ENCODE measurements at places on chromosomes 7 and 10. TPM values are rescaled to one million over a fixed set of nuclear protein-coding genes. Genes with fewer than 3 reads are reported as not detected.

- no peak for DNase-seq
Observed at GRCh38 chr10:89478085-89478738, 57.2 kb downstream of the SLC16A12 start.

- DNase-seq = no peak
Observed at GRCh38 chr7:121166916-121167315, 161.9 kb upstream of the WNT16 start.

GFRA1 gene
- total RNA-seq = 0.03 TPM

DNA sequence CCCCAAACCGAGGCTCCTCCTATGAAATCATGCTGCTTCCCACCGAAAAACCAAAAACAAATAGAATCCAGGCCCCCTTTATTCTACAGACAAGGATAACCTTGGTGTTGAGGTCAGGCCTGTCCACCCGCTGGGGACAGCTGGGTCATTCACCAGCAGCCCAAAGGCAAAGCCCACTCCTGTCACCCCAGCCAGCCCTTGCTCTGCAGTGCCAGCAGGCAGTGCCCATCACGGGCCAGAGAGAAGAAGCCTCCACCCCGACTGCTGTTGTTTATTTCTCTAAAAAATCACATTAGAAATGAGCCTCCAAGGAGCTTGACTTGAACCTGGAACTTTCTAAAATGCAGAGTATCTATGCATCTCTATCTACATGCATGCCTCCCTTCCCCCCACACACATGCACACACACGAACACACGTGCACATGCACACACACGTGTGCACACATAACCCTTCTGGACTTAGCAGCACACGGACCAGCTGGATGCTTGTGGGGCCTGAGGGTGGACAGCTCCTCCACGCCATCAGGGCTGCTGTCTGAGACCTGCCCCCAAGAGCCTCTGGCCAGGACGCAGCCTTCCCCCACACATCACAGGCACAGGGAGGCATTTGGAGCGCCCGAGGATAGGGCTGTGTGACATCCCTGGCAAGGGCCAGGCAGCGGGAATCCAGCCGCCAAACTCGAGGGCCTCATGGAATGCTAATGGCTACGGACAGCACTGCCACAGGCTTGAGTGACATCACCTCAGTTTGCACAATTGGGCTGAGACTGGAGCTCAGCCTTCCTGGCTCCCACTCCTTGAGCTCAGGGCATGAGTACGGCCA is 22.8 kb downstream of the PRKAG2 start:
- DNase-seq = no peak

GRCh38 chr7:140235114-140235513 is 58.3 kb upstream of the KDM7A start:
- no peak for DNase-seq

GRCh38 chr10:72503241-72503640 is 122.6 kb downstream of the MICU1 start:
- DNase-seq = no peak

- no peak for DNase-seq
Observed at GRCh38 chr10:71266918-71267442, 52.1 kb upstream of the SLC29A3 start.

- peak; percentile 17 for DNase-seq
Observed at GRCh38 chr10:35379226-35380137, 43.2 kb downstream of the CCNY start.

Data from T-cell (primary cell).